ENCODE measurements at places on chromosomes 4 and X.

GRCh38 chr4:153465615-153466080, 512 bp upstream of the TMEM131L start:
- peak; percentile 39 for DNase-seq

GRCh38 chr4:184487503-184487902, 13.2 kb upstream of the IRF2 start:
- no peak for DNase-seq

DNA sequence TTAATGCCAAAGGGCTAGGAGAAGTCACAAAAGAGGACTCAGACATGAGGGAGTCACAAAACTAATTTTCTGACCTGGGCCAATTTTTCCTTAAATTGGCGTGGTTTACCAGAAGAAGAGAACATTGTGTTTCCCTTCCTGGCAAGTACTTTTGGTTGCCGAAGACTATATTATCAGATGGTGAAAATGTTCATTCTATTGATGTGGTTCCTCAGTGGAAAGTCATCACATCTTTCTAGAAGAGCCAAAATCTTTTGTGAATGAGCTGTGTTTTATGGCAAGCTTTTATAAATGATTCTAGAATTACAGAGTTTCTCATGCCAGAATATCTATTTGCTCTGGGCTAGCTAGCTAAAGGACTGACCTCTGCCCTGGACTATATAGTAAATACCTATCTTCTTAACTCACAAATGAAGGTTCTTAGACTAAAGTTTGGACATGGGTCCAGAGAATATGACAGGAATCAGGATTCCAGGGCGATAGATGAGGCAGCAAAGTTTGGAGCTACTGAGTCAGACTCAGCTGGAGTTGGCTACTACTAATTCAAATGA, 288.9 kb downstream of the IL1RAPL2 start:
- DNase-seq, result no peak

GRCh38 chrX:53075011-53075410, 7.2 kb upstream of the TSPYL2 start:
- DNase-seq, result no peak

- no peak for DNase-seq
These were observed 71.4 kb downstream of the PDLIM5 start for GRCh38 chr4:94523033-94523580.

DNA sequence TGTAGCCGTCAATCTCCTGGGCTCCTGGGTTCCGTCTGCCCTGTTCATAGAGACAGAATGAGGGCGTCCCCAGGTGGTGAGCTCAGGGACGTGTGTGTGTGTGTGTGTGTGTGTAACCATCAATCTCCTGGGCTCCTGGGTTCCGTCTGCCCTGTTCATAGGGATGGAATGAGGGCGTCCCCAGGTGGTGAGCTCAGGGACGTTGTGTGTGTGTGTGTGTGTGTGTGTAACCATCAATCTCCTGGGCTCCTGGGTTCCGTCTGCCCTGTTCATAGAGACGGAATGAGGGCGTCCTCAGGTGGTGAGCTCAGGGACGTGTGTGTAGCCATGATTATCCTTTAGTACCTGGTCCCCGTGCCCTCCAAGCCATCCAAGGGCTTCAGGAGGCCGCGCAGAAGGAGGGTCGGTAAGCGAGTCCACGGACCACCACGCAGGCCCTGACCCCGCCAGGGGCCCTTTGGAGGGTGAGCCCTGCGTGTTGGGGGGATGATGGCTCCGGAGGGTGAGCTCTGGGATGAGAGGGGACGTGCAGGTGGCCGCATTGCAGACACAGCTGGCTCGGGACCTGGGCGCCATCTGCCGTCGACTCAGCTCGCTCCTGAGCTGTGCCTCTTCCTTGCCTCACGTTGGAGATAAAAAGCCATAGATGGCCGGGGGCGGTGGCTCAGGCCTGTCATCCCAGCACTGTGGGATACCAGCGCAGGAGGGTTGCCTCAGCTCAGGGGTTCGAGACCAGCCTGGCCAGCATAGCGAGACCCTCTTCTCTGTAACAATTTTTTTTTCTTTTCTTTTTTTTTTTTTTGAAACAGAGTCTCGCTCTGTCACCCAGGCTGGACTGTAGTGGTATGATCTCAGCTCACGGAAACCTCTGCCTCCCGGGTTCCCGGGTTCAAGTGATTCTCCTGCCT, 5.4 kb upstream of the GTPBP6 start:
- no peak for DNase-seq
